ENCODE measurements at places on chromosomes 3 and 15.

- DNase-seq: no peak
Observed at GRCh38 chr3:112459750-112460149, 39.5 kb downstream of the BTLA start.

- no peak for DNase-seq
Observed at GRCh38 chr15:71054286-71054952, 60.9 kb upstream of the THSD4 start.

GRCh38 chr3:195005759-195006510 is 265.0 kb downstream of the XXYLT1 start:
- DNase-seq: no peak

DNA sequence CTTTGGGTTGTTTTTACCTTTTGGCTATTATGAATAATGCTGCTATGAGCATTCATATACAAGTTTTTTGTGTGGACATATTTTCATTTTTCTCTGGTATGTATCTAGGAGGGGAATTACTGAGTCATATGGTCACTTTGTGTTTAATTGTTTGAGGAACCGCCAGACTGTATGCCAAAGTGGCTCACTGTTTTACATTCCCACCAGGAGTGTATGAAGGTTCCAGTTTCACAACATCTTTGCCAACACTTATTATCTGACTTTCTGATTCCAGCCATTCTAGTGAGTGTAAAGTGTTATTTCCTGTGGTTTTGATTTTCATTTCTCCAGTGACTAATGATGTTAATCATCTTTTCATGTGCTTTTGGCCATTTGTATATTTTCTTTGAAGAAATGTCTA is 51.8 kb downstream of the CMTM7 start:
- DNase-seq: no peak

DNA sequence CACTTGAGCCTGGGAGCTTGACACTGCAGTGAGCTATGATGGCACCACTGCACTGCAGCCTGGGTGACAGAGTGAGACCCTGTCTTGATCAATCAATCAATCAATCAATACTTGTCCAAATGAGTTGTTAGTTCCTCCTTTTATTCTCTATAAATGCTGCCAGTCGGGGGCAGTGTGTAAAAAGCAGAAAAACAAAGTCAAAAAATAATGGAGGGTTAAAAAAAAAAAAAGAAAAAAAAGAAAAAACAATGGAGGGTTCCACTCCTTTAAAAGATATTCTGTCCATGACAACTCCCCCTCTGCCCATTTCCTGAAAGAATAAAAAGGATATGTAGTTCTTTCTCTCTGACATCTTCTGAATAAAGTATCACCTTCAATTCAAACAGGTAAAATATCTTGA is 1068.6 kb downstream of the FHIT start:
- no peak for DNase-seq
